ENCODE measurements at places on chromosomes 3 and 15. TPM values are rescaled to one million over a fixed set of nuclear protein-coding genes. Genes with fewer than 3 reads are reported as not detected.
A peak's percentile ranks its signal among the peaks of the same experiment; 100 is the strongest.

ZFAND6 gene
- total RNA-seq, result 62.9 TPM

DNA sequence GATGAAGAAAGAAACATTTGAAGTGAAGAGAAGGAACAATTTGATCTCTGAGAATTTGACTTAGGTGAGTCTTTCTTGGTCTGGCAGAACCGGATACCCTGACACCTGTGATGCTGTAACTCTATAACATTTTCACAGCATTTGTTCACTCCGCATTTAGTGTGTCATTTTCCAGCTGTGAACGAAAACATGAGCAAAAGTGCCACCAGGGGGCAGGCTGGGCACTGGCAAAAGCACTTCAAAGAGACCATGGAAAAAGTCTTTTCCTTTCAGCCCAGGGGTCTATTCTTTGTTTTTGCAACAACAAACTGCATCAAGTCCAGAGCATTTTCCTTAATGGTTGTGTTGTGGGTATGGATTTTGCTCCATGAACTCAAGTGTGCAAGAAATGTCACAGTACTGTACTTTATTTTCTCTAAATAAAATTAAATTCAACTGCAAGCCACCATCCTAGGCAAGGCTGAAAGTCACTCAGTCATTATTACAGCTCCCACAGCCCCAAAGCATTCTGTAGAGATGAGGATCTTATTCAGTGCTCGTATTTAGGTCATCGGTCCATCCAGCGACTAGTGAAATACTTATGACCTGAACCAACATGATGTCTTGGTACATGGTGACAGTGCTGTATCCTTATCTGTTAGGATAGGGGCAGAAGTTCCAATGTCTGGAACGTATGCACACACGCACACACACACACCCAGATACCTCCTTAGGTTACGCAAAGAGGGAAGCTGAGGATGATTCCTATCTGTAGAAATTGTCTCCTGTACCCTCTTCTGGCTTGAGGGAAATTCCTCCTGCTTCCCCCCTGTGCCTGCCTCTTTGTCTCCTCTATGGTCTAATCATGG is 125.5 kb downstream of the GADL1 start:
- peak; percentile 89 for DNase-seq

- DNase-seq, result no peak
These were observed 203.6 kb downstream of the AKAP13 start for GRCh38 chr15:85583923-85584390.

LRRC3B gene
- total RNA-seq, result not detected

GRCh38 chr3:168847291-168847883 is 751.7 kb upstream of the GOLIM4 start:
- DNase-seq, result no peak

GRCh38 chr3:61890167-61890566 is 328.8 kb downstream of the PTPRG start:
- DNase-seq, result no peak

ANKRD34C gene
- 0.19 TPM for total RNA-seq

GRCh38 chr3:69065318-69065964 is 13.3 kb upstream of the TMF1 start:
- no peak for DNase-seq

GRCh38 chr3:194806991-194807630 is 121.4 kb downstream of the FAM43A start:
- no peak for DNase-seq

EHHADH gene
- total RNA-seq, result 3.1 TPM

PPARG gene
- total RNA-seq, result 11.2 TPM

- DNase-seq, result no peak
These were observed 112.3 kb downstream of the P3H2 start for GRCh38 chr3:190008432-190008831.

ONECUT1 gene
- not detected for total RNA-seq

DNA sequence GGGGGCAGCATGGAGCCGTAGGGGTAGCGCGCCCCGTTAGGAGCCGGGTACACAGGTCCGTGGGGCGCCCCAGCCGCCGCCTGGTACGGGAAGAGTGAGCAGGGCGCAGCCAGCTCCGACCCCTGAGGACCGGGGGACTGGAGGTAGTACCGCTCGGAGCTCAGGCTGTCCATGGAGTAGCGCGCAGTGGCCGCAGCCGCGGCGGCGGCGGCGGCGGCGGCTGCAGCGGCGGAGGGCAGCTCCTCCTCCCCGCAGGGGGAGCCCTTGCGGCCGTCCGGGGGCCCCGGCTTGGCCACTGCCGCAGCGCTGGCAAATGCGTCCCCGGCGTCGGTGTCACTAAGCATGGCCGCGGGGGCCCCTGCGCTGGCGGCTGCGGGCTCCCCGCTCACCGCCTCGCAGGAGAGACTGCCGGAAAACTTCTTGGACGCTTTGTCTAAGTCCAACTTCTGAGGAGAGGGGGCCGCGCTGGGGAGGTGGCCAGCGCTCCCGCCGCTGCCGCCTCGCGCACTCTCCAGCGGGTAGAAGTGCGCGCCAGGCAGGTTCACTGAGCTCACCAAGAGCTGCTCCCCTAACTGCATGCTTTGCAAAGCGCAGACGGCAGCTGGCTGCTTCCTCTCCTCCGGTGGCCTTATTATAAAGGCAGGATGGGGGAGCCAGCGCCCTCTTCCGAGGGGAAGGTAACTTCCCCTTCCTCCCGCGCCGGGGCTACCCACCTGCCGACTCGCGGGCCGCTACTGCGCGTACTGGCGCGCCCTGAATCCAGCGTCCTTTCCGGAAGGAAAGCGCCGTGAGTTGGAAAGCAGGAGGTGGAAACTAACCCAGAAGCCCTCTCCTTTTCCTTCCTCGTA is at the start of gene EOMES:
TSS of gene EOMES (minus strand) at position 607 of the 848 bp plus-strand sequence. CDS start at position 578, 29 bp downstream.
- peak; percentile 83 for DNase-seq

ISG20 gene
- total RNA-seq, result 6.9 TPM

IL17RC gene
- total RNA-seq, result 31.9 TPM

GRCh38 chr3:134357914-134358811 is 16.1 kb downstream of the AMOTL2 start:
- peak; percentile 74 for DNase-seq

DNA sequence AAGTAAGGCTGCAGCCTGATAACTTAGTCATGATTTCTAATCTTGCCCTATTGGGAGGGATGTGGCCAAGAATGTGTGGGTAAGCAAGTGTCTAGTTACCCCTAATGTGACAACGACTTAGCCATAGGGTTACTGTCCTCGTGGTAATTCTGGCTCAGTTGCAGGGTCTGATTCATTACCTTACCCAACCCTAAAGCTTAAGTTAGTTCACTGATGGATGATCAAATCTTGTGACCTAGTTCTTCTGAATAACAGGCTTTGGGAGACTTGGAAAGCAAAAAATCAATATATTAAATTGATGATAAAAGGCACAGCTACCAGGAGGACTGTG is 1.6 kb upstream of the INTS14 start:
- no peak for DNase-seq

MUC13 gene
- total RNA-seq, result not detected

DNA sequence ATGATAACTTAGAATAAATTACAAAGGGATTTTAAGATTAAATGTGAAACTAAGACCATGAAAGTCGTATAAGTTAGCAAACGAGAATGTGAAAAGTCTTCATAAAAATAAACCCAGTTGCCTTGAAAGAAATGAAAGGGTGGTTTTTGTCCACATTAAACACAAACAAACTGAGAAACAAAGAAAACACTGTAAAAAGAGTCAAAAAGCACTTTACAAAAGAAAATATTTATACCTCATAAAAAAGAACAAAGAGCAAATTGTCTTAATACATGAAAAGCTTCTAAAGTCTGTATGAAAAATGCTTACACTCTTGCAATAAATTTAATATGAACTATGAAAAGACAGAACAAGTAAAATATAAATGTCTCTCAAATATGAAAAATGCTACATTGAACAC is 865.9 kb upstream of the CADM2 start:
- no peak for DNase-seq

DNA sequence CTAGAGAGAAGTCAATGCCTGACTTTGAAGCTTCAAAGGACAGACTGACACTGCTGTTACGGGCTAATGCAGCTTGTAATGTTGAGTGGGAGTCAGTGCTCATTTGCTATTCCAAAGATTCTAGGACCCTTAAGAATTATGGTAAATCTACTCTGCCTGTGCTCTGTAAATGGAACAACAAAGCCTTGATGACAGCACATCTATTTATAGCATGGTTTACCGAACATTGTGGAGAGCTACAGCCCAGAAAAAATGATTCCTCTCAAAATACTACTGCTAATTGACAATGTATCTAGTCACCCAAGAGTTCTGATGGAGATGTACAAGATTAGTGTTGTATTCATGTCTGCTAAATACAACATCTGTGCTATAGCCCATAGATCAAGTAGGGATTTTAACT is 262.3 kb downstream of the EPHA6 start:
- DNase-seq, result no peak

GRCh38 chr3:105765308-105765639 is 103.5 kb downstream of the CBLB start:
- DNase-seq, result no peak

GRCh38 chr15:64443016-64443415 is 17.4 kb upstream of the ZNF609 start:
- no peak for DNase-seq
